ENCODE measurements at places on chromosomes 11 and 22.

DNA sequence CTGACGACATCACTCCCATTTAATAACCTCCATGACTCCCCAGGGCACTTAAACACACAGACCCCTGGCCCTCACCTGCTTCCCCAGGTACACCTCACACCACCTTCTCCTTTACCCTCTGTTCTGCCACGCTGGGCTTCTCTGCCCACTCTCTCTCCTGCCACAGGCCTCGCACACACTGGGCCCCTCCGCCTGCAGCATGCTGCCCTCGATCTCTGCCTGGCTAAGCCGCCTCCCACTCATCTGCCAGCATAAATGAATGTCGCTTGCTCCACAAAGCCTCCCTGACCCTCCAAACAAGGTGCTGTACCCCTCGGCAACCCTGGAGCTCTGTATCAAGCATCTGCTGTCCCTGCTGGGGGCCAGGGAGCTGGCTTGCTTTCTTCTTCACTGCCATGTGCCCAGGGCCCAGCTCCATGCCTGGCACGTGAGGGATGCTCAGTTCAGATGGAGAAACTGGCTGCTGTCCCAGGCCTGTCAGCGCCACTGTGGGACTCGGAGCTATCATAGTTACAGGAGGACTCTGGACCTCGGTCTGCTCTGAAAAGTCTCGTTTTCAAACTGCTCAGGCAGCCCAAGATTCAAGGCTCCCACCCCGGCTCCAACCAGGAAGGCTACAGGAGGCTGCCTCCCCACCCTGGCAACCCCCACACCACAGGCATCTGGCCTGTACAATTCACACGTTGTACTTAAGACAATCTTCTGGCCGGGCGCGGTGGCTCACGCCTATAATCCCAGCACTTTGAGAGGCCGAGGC lies 11.9 kb downstream of the TTLL1 start:
- DNase-seq = no peak
- H3K27ac ChIP-seq = no peak overlapping the region
- no peak overlapping the region for H3K4me3 ChIP-seq
- H3K4me1 ChIP-seq = peaks cover 4% of the 10 kb centered on the region
- H3K27me3 ChIP-seq = no peaks in the 10 kb centered on the region

DNA sequence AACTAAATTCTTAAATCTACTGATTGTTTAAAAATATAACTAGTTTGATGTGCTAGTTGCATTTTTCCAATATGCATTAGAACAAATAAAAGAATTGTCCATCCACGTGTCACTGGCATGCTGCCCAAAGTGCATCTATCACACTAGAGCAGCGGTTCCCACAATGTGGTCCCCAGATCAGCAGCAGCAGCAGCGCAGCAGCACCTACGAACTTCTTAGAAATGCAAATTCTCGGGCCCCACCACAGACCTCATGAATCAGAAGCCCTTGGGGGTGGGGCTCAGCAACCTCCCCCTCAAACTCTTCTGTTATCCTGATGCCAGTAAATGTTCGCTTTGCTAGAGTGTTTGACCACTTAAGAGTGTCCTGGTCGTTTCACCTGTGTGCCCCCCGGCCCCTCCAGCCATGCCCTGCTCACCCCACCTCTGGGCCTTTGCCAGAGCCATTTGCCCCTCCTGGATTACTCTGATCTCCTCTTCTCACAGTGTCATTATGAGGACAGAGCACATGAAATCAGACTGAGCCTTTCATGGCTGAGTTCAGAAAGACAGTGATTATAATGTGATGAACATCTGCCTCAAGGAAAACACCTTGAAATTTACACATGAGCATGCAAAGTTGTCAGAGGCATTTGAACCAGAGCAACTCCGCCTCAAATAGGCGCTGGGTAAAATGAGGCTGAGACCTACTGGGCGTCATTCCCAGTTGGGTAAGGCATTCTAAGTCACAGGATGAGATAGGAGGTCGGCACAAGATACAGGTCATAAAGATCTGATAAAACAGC lies 12.6 kb upstream of the VSIG10L2 start:
- H3K36me3 ChIP-seq = no peaks in the 10 kb centered on the region
- H3K27ac ChIP-seq = no peak overlapping the region
- DNase-seq = no peak
- H3K27me3 ChIP-seq = peaks cover 5% of the 10 kb centered on the region
- peaks cover under 1% of the 10 kb centered on the region for H3K4me1 ChIP-seq

DNA sequence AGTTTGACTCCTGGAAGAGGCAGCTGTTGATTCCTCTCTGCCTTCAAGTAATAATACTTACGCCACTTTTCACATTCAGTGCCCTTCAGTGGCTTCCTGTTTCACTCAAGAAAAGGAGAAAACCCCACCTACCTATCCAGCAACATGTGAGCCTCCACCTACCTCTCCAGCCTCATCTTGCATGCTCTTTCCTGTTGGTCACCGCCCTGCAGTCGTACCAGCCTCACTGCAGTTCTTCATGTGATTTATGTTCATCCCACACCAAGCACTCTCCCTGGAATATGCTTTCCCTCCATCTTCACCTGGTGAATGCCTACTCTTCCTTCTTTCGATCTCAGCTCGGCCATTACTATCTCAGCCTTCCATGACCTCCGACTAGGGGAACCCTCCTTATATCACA lies 21.8 kb upstream of the YWHAH start:
- H3K36me3 ChIP-seq = no peaks in the 10 kb centered on the region
- H3K4me1 ChIP-seq = no peaks in the 10 kb centered on the region
- no peak for DNase-seq
- H3K27me3 ChIP-seq = peaks cover 12% of the 10 kb centered on the region
- H3K4me3 ChIP-seq = no peak overlapping the region

DNA sequence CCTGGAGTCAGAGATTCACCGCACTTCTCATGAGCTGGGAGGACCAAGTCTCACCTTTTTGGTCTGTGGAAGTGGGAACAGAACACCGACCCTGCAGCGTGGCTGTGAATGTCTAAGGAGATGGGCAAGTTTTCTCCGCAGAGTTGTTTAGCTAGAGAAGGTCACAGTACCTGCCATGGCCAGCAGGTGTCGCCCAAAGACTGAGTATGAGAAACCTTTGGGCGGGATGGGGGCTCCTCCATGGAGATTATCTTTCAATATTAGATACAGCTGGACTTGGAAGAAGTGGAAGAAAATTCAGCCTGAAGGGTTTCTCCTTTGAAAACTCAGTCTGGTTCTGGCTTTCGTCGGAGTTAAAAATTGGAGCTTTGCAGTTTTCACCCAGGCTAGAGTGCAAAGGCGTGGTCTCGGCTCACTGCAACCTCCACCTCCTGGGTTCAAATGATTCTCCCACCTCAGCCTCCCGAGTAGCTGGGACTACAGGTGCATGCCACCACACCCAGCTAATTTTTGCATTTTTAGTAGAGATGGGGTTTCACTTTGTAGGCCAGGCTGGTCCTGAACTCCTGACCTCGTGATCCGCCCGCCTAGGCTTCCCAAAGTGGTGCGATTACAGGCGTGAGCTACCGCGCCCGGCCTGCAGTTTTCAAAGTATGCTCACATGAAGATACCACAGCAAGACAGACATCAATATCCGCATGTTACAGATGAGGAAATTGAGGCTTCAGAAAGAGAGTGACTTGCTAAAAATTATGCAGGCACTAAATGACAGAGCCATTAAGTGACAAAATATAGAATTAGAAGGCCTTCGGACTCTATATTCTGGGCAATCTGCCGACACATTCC lies 10.7 kb upstream of the DSCAML1 start:
- DNase-seq = peak; percentile 56
- H3K4me1 ChIP-seq = peaks cover 14% of the 10 kb centered on the region
- no peaks in the 10 kb centered on the region for H3K36me3 ChIP-seq
- H3K27ac ChIP-seq = no peak overlapping the region

DNA sequence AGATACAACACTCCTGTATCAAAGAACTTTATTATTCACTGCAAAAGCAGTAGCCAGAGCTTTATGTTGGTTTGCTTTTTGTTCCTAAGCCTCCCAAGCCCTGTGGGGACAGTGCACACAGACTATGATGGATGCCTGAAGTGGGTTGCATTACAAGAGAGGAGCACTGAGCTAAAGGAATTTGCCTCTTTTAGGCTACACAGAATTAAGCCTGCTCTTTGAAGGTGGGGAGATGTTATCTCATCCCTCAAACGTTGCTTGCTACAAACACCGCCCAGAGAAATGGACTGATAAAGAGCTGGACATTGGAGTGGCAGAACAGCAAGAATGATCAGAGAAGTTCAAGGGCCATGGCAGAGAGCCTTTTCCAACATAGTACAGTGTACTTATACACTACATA lies 2.5 kb upstream of the POGLUT3 start:
- H3K4me3 ChIP-seq = no peak overlapping the region
- no peaks in the 10 kb centered on the region for H3K36me3 ChIP-seq
- H3K4me1 ChIP-seq = peaks cover 16% of the 10 kb centered on the region
- no peak overlapping the region for H3K27ac ChIP-seq

GRCh38 chr11:34151916-34152845 lies 46.8 kb downstream of the NAT10 start:
- peaks cover 12% of the 10 kb centered on the region for H3K4me1 ChIP-seq
- no peaks in the 10 kb centered on the region for H3K27me3 ChIP-seq
- no peak overlapping the region for H3K4me3 ChIP-seq

GRCh38 chr11:1746511-1746931 lies 3.9 kb downstream of the IFITM10 start:
- H3K36me3 ChIP-seq = peaks cover 4% of the 10 kb centered on the region
- H3K4me1 ChIP-seq = peaks cover 16% of the 10 kb centered on the region
- H3K27ac ChIP-seq = no peak overlapping the region
- peak overlapping the region; percentile 24 for H3K4me3 ChIP-seq

GRCh38 chr11:58058276-58059006 lies 27.7 kb downstream of the OR6Q1 start:
- no peak overlapping the region for H3K4me3 ChIP-seq
- no peaks in the 10 kb centered on the region for H3K4me1 ChIP-seq
- no peak for DNase-seq
- no peak overlapping the region for H3K27ac ChIP-seq

DNA sequence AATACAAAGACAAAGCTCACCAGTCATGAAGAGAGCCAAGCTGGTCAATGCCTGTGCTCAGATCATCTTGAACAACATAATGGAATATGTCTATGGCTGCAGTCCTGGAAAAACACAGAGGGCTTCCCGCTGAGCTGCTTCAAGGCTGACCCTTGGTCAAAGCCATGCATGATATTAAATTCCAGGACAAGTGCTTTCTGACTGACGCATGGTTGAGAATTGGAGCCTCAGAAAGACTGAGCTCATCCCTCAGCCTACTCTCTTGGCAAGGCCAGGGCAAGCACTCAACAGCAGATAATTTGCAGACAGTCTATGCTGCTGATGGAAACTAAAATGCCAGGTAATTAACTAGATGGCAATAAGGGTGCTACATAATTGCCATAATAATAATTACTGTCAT lies 89.2 kb downstream of the GALNT18 start:
- H3K4me3 ChIP-seq = no peak overlapping the region
- no peaks in the 10 kb centered on the region for H3K27me3 ChIP-seq
- no peaks in the 10 kb centered on the region for H3K36me3 ChIP-seq
- no peaks in the 10 kb centered on the region for H3K4me1 ChIP-seq
- no peak overlapping the region for H3K27ac ChIP-seq

- peaks cover 7% of the 10 kb centered on the region for H3K36me3 ChIP-seq
- no peaks in the 10 kb centered on the region for H3K27me3 ChIP-seq
- no peaks in the 10 kb centered on the region for H3K4me1 ChIP-seq
- H3K4me3 ChIP-seq = no peak overlapping the region
- no peak for DNase-seq
Measured at GRCh38 chr11:28964811-28965210, 856.6 kb downstream of the METTL15 start.

DNA sequence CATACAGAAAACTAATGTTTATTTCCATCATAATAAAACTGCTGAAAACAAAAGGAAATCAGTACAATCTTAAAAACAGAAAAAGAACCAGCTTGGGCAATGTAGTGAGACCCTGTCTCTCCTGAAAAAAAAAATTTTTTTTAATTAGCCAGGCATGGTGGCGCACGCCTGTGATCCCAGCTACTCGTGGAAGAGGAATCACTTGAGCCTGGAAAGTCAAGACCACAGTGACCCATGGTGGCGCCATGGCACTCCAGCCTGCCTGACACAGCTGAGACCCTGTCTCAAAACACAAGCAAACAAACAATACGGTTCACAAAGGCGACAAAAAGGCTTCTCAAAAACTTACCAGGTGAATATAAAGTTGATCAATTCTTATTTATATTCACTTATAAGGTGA lies 289.7 kb downstream of the BRD1 start:
- peaks cover 1% of the 10 kb centered on the region for H3K27me3 ChIP-seq
- no peak overlapping the region for H3K27ac ChIP-seq
- H3K36me3 ChIP-seq = peaks cover 5% of the 10 kb centered on the region
- H3K4me3 ChIP-seq = no peak overlapping the region

- no peak for DNase-seq
- no peak overlapping the region for H3K27ac ChIP-seq
- no peak overlapping the region for H3K4me3 ChIP-seq
- no peaks in the 10 kb centered on the region for H3K36me3 ChIP-seq
Measured at GRCh38 chr11:111735262-111736116, 30.7 kb downstream of the PPP2R1B start.

DNA sequence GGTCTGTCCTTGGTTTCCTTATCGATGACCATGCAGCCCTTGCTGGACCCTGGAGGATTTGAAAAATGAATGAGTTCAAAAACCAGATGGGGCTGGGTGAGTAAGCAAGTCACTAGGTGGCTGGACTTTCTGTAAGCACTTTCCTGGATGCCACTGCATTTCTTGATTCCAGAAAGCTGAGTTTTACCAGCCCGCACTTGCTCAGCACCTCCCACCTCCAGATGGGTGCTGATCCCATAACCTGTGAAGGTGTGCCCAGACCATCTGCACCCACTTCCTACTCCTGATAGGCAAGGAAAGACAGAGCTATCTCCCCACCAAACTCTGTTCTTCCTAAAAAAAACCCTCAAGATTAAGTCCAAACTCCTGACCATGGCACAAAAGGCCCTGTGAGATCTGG lies 21.1 kb downstream of the ASCC2 start:
- H3K4me1 ChIP-seq = peaks cover 8% of the 10 kb centered on the region
- H3K27me3 ChIP-seq = no peaks in the 10 kb centered on the region
- no peak for DNase-seq
- H3K36me3 ChIP-seq = peaks cover 11% of the 10 kb centered on the region
- H3K27ac ChIP-seq = peak overlapping the region; percentile 33
- H3K4me3 ChIP-seq = no peak overlapping the region

GRCh38 chr22:44224166-44224565 lies 43.4 kb downstream of the PARVG start:
- H3K4me1 ChIP-seq = no peaks in the 10 kb centered on the region
- H3K27ac ChIP-seq = no peak overlapping the region
- H3K4me3 ChIP-seq = no peak overlapping the region
- peaks cover 15% of the 10 kb centered on the region for H3K27me3 ChIP-seq
- peaks cover 13% of the 10 kb centered on the region for H3K36me3 ChIP-seq
